Activated B cell treated with CpG ODN at 0.5 μM for 24 hours (primary cell): ENCODE measurements at places on chromosomes 1 and 21. TPM values are rescaled to one million over a fixed set of nuclear protein-coding genes. Genes with fewer than 3 reads are reported as not detected.

C1orf198 gene
- 3.5 and 3.9 TPM in 2 replicates for total RNA-seq

UQCRHL gene
- 1.7 and 1.9 TPM in 2 replicates for total RNA-seq

OR2L13 gene
- not detected in 2 replicates for total RNA-seq

FGR gene
- 28.6 and 28.8 TPM in 2 replicates for total RNA-seq

TRIM67 gene
- total RNA-seq, result not detected in 2 replicates

MIXL1 gene
- total RNA-seq, result 0.75 and 0.93 TPM in 2 replicates

ZFP69B gene
- total RNA-seq, result 8.9 and 10.4 TPM in 2 replicates
